Activated CD4-positive, alpha-beta T cell treated with anti-CD3 and anti-CD28 coated beads for 48 hours (primary cell): ENCODE measurements at places on chromosomes 4 and X.

DNA sequence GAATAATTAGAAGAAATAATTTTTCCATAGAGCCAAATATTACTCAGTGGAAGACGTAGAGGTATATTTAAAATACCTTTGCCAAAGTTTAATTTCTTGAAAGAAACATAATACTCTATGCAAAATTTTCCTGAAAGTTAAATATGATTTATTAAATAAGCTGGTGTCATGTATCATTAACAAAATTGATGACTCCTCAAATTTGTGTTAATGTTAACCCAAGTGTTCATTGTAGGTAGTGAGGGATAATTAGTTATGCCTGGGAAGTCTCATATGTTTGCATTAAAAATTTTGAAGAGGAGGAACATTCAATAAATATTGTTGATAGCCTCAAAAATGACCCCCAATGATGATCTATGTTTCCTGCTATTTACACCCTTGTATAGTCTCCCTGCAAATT, 292.7 kb upstream of the AMOT start:
- no peak for DNase-seq

- DNase-seq = no peak
Observed at GRCh38 chrX:133495464-133496391, 80.4 kb upstream of the GPC4 start.

DNA sequence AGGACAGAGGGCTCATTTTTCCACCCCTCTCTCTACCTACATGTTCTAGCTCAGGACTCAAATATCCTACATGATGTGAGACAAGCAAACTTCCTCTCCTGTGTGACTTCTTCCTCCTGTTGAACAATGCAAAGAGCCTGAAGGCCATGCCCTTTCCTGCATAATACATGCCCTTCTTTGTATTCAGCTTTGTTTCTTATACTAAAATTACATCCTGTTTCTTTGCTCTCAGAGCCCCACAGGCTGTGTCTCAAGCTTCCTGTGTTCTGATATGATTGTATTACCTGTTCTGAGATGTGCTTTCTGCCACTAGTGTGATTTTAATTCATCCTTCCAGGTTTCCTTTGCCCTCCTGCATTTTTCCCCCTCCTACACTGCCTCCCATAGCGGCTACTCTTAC, 166.4 kb upstream of the AFF2 start:
- no peak for DNase-seq

DNA sequence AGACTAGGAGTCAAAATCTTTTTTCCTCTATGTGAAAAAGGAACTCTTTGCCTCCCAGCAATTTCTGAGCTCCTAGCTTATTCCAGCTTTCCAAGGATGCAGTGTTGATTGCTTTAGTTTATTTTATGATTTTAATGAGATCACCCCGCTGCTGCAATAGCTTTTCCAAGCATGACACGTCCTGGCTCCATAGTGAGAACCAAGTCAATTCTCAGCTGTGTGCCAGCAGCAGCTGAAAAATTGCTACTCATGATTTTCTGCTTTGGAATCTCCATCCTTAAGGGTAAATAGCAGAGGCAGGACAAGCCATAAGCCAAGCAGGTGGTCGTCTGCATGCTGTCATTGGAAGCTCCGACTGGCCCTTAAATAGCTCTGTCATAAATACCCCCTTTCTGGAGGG, 64.5 kb downstream of the FTHL17 start:
- DNase-seq = no peak

- DNase-seq = no peak
Observed at GRCh38 chr4:102031406-102031805, 240.9 kb downstream of the BANK1 start.

DNA sequence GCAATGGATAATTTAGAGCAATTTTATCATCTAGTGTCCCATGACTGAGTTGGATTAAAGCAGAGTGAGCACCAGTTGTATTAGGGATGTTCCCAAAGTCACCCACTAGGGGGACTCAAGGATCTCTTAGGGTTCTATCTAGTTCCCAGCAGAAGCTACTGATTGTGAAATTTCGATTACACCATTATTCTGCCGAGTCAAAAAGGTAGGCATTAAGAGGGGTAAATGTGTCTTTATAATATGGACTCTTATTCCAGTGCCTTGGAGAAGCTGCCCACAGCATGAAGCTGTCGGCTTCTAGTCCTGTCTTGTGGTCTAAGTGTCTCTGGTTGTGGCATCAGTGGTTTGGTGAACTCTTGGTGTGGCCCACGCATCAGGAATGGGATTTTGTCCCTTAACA, 53.3 kb downstream of the RGS12 start:
- peak; percentile 51 for DNase-seq

- DNase-seq = no peak
Observed at GRCh38 chr4:39369301-39369700, 3.1 kb upstream of the RFC1 start.

DNA sequence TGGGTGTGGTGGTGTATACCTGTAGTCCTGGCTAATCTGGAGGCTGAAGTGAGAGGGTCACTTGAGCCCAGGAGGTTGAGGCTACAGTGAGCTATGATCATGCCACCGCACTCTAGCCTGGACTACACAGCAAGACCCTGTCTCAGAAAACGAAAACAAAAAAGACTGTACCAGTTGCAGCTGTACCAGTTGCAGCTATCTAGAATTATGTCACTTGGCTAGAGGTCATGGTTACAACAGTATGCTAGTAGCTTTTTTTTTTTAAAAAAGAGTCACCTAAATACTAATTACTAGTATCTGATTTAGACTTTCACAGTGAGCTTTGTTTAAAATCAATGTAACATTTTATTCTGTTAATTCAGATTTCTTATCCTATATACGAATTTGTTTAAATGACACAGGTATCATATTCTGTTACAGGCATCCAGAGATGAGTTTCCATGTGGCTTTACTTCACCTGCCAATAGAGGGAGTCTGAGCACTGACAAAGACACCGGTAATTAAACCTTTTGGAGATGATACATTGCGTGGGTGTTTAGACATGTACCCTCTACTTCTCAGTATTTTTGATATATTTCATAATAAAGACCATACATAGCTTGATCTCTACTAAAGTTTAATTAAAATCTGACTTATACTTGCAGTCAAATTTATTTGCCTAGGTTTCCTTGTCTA, 100.2 kb upstream of the IL13RA1 start:
- DNase-seq = no peak

DNA sequence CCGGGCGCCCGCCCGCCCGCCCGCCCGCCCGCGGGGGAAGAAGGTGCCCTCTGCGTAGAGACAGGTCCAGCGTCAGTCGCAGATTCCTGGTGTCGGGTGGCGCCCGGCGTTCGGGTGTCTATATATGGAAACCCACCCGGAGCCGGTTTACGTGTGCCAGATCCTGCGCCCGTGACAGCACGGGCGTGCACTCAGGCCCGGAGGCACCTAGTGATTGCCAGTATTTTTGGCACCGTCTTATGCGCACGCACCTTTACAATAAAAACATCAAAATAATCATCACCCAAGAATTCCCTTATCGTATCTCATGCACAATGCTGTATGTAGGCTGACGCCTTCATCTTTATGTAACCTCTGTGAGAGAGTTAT, 519 bp downstream of the SLC25A4 start:
- DNase-seq = peak; percentile 32
